ENCODE measurements at places on chromosomes 13 and 19.

DNA sequence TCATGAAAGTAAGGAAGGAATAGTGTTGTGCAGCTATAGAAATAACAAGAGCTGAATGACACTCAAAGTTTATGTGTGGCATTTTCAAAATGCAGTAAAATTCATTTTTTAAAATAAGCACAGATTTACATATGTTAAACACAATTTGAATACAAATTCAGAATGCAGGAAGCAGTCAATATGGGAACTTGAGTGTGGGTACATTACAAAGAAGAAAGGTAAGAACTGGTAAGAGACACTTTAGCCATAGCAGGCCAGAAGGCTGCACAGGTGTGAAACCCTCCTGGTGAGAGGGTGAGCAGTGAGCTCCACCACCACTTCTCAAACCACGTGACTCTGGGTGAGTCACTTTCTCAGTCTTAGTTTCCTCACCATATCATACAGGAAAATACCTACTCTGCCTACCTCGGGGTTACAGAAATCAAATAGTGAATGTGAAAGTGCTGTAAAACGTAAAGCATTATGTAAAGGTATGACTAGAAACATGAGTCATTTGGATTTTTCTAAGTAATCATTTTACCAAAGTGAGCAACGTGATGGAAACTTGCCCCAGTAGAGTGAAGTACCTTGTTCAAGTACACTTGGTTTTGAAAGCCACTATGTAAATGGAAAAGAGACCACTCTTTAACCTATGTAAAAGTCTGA lies 40.5 kb downstream of the USP12 start:
- DNase-seq = no peak

DNA sequence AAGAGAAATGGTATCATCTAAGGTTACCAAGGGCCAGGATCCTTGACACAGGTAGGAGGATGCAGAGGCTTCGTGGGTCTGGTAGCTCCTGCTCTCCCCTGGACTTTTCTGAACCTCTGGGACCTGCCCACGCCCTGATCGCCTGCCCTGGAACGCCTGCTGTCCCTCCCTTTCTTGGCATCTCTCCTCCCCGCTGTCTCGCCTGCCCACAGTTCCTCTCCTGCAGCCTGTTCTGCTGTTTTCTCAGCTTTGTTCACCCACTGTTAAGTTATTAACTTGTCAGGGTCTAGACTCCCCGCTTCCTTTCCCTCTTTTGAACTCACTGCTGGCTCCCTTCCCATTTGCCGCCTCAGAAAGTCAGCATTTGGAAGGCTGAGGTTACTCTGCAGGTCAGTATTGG lies 19.8 kb downstream of the SERP2 start:
- peak; percentile 14 for DNase-seq

DNA sequence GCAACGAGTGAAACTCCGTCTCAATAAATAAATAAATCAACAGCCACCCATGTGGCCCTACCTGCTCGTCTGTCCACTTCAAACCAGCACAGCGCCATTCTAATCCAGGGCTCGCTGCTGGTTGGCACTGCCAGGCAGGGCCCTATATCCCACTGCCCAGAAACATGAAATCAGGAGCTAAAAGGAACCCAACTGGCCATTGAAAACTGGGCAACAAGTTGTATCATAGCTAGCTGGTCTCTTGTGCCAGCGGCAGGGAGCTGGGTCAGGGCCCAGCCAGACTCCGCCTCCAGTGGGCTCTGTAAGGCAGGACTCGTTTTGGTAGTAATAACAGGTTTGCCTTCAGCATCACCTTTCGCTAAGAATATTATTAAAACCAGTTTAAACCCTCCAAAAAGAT lies 39.3 kb downstream of the GGACT start:
- no peak for DNase-seq

- DNase-seq = no peak
Measured at GRCh38 chr13:114174529-114174961, 4.5 kb upstream of the CFAP97D2 start.

GRCh38 chr13:109785141-109785891 lies 1.1 kb downstream of the IRS2 start:
- DNase-seq = peak; percentile 28

GRCh38 chr13:25860265-25860664 lies 191.6 kb downstream of the SHISA2 start:
- DNase-seq = no peak

- DNase-seq = no peak
Measured at GRCh38 chr19:5686326-5686646, 3.8 kb upstream of the RPL36 start.

GRCh38 chr13:93007928-93008327 lies 218.7 kb upstream of the GPC6 start:
- no peak for DNase-seq

DNA sequence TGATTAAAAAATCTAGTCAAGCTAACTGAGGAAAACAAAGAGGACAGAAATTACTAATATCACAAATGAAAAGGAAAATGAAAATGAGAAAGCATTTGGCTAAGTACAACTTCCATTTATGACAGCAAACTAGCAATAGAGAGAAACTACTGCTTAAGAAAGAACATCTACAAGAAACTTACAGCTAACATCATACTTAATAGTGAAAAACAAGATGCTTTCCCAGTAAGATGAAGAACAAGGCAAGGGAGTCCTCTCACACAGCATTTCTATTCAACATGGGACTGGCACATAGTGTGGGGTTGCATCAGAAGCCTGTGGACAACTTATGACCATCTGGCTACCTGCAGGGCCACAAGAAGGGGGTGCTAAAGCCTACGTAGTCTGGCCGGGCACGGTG lies 39.3 kb downstream of the ZNF44 start:
- DNase-seq = no peak

DNA sequence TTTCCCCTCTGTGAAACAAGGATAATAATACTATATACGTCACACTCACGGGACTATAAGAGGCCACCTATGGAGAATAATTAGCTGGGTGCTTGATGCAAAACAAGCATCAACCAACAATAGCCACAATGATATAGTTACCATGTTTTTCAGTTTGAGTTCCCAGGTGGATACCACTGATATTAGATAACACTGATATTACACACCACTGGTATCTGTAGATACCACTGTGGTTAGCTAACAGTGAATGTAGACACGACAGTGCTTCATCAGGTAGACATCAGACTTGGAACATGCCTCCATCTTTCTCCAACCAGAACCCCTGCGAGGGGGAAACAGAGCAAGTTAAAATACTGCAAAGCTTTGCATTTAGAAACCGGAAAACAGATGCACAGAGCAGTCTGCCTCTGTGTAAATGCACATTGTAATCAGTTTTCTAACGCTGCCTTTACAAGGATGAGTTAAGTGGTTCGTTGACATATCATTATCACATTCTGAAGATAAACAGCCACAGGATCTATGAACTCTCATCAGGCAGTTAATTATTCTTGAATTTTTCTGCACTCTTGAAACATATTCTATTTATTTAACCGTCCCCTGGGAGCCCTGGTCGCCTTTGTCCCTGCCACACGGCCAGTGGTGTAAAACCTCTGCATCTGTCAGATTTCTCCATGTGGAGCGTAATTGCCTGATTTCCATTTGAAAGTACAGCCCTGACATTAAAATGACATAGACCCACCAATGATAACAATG lies 80.7 kb downstream of the RNASEH2B start:
- DNase-seq = no peak

- no peak for DNase-seq
Measured at GRCh38 chr19:10021446-10021845, 8.2 kb downstream of the RDH8 start.

DNA sequence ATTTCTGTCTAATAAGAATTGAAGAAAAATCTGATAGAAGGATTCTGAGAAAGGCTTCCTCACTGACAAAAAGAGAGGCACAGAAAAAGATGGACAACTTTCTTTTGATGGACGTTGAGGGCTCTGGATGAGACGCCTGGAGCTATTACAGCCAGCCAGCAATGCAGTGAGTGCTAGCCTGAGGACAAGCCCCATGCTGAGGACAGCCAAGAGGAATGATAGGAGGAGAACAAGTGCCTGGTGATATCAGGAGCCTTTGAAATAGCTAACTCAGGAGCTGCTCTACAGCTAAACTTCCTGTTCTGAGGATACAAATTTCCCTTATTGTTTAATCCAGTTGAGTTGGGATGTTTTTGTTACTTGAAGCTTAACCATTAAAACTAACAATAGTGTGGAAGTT lies 212.3 kb downstream of the COG6 start:
- no peak for DNase-seq

- no peak for DNase-seq
Measured at GRCh38 chr13:35729926-35730627, 253.6 kb upstream of the MAB21L1 start.

GRCh38 chr19:56866538-56866937 lies 26.0 kb upstream of the PEG3 start:
- peak; percentile 25 for DNase-seq

- peak; percentile 6 for DNase-seq
Measured at GRCh38 chr13:24671386-24672113, 8.7 kb upstream of the ATP12A start.

DNA sequence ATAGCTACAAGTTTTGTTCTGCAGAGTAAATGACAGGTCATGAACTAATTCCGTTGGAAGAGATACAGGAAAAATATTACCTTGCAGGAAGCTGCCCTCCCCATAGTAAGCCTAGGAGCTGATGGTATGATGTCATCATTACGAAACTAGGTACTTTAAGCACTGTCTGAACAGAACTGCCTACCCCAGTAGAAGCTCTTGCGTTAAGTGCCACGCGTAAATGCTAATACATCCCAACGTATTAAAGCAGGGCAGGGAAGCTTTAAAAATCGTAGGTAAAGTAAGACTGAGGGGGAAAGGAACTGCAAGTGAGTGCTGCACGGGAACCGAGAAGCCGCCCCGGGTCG lies 572 bp downstream of the UGGT2 start:
- DNase-seq = no peak

DNA sequence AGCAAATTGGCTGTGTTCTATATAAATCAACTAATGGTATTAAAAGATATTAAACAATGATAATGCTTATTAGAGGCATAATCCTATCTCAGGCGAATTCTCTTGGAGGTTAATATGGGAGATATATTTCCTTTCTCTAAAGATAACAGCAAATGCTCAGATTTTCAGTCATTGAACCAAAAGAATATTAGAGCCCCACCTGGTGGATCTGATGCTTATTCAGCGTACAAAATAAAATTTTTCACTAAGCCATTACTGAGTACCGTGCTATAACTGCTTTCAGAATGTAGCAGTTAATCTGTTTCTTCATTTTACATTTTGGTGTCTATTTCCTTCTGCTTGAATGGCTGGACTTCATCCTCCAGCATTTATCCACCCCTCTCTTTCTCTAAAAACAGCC lies 143.3 kb upstream of the IPO5 start:
- DNase-seq = no peak

DNA sequence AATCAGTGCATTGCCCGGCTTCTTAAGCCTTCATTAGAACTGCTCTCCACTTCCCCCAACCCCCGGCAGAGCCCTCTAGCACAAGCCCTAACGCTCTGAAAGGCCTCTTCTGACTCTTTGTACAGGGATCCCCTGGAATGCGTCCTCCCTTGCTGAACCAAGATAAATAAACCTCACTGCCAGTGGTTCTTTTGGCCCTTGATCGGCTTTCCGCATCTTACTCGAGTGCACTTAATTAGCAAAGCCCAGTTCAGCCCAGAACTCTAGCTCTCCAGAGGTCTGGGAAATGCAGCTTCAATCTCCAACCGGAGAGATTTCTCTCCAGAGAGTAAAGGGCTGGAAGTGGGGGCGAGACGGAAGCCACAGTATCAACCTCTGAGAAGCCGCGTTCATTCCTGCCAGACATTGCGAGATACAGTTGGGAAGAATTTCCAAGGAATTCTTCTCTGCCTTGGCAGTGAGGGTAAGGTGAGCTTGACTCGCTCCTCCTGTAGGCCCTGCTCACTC lies 8.7 kb upstream of the ZNF444 start:
- no peak for DNase-seq

DNA sequence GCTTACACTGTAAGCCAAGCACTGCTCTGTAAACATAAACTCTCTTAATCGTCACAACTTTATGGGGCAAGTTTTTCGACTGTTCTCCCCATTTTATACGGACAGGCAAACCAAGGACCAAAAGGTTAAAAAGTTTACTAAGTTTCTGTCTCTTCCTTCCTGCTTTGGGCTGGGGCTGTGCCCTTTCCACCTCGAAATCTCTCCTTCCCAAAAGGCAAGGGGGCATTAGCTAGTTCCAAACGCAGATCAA lies 2.2 kb downstream of the JUND start:
- no peak for DNase-seq

GRCh38 chr13:42964761-42965161 lies 27.3 kb downstream of the EPSTI1 start:
- no peak for DNase-seq
